ENCODE measurements at places on chromosomes 1 and 21.

GRCh38 chr1:970242-970972, 4.1 kb downstream of the PLEKHN1 start:
- no peak for DNase-seq

DNA sequence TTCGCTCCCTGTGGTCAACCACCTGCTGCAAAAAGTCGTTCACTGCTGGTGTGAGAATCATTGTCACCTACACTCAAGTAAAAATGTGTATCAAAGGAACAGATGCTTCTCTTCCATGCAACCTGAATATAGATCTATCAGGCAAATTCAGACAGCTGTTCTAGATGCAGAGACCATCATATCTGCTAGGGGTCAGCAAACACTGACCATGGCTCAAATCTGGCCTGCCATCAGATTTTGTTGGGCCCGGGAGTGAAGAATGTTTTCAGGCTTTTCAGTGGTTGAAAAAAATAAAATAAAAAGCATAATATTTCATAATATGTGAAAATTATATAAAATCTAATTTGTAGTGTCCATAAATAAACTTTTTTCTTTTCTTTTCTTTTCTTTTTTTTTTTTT, 199.6 kb downstream of the RGS7 start:
- DNase-seq: no peak

DNA sequence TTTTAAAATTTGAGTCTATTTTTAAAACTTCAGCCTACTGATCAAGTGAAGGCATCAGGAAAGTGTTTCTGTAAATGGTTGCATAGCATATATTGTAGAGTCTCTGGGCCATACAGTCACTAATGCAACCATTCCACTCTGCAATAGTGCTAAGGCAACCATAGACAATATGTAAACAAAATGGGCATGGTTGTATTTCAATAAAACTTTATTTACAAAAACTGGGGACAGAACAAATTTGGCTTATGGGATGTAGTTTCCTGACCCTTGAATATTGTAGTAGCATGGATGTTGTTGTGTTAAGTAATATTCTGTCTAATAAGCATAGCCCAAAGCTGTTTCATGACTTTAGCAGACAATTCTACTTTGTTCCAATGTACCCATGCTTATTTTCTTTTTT, 117.7 kb downstream of the GRIK1 start:
- no peak for DNase-seq

- DNase-seq: peak; percentile 49
These were observed 107.0 kb downstream of the CTH start for GRCh38 chr1:70518106-70518505.

GRCh38 chr21:46159841-46160656, 4.7 kb upstream of the FTCD start:
- DNase-seq: no peak

- no peak for DNase-seq
These were observed 148.7 kb downstream of the RUNX1 start for GRCh38 chr21:34900376-34900775.

- no peak for DNase-seq
These were observed 5.8 kb downstream of the ZNF687 start for GRCh38 chr1:151287767-151288500.

DNA sequence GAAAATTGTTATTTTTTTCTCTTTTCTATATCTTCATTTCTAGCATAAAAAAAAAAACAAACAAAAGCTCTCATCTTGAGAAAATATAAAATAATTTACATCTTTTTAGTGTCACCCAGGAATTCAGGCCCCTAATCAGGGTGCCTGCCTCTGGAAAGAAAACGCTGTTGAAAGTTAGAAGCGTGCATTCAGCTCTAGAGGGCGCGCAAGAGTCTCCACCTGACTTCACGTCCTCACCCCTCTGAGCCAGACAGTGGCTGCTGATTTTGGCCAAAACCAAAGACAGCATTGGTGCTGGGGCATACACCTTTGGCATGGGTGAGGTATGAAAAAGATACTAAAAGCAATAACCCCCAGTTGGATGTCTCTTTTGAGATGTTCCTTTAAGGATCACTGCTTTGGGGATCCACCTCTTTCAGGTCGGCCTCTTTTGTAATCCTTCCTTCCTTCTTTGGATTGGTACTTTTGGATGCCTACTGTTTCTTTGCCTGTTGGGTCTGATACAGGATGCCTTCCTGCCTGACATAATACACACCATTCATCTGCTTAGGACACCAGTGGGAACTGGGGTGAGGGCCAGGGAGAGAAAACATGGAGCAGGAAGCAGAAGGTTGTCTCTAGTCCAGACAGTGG, 77.6 kb upstream of the CHRM3 start:
- peak; percentile 76 for DNase-seq

GRCh38 chr1:202998836-202999750, 8.1 kb upstream of the TMEM183A start:
- DNase-seq: peak; percentile 93

- peak; percentile 59 for DNase-seq
These were observed 109.6 kb downstream of the KCNN3 start for GRCh38 chr1:154760469-154760933.

DNA sequence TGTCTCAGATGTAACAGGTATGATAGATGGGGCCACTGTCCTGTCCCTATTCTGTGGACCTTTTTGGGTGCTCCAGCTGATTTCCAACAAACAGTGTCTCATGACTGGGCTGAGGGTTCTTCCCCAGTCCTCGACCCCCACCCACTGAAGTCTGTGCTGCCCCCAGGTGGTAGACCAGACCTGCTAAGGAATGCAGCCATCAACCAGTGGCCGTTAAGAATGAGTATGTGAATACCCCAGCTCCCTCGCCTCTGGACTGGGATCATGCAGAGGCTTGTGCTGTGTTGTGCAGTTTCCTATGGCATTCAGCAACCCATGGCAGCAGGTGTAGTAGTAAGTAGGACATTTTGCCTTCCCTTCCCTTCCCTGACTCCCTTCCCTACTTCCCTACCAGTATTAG, 183.1 kb upstream of the KAZN start:
- peak; percentile 2 for DNase-seq

GRCh38 chr21:26553898-26554297, 19.2 kb downstream of the CYYR1 start:
- DNase-seq: no peak

DNA sequence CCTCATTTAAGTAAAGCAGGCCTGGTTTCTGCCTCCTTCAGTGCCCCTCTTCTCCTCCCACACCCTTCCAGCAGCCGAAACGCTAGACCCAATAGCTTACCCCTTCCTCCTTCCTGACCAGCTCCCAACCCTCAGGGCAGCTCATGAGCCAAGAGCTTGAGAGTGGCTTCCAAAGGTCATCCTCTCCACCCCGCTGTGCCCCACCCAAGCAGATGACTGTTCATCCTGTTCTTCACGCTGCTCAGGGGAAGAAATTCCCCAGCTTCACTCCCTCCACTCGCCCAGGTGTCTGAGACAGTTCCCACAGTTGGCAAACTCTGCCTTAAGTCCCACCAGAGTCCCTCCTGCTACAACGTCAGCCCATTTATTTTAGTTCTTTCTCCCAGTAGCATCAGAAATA, 23.4 kb downstream of the ARHGEF19 start:
- DNase-seq: no peak

DNA sequence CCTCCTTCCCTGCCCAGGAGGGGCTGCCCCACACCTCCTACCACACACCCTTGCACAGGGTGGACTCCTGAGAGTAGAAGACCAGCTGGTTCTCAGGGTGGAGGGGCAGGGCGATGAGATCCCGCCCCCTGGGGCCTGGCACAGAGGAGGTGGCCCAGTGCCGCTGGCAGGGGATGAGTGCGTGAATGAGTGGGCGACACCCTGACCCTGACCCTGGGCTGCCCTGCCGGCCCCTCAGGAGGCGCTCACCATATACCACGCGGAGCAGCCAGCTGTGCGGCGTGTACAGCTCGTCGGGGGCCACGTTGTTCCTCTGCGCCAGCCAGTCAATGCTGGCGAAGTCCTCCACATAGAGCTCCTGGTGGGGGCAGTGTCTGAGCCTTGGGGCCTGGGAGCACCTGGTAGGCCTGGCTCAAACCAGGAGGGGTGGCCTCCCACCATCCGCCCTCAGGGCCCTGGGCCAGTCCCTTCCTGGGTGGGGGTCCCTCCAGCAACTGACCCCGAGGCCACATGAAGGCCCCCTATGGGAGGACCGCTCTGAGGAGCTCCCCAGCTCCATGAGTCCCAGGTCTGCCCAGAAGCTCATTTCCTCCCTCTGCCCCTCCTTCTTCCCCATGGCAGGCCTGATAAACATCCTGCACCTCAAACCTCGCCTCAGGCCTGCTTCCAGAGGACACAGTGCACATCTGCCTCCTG, 13.0 kb downstream of the LSS start:
- DNase-seq: no peak
